ENCODE measurements at places on chromosomes 5 and 9.

DNA sequence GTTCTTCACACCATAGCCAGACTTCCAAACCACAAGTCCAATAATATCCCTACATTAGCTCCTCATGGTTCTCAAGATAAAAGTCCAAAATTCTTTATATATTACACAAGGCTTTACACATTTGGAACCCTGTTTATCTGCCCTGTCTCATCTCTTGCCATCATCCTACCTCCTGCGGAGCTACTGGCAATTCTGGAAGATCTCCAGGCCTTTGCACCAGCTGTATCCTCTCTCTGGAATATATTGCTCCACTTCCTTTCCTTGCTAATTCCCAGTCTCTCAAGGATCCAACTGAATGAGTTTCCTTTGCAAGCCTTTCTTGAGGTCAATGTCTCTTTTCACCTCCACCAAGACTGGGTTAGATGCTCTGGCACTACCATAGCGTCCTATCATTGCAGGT is 41.3 kb upstream of the MIER3 start:
- DNase-seq: no peak

DNA sequence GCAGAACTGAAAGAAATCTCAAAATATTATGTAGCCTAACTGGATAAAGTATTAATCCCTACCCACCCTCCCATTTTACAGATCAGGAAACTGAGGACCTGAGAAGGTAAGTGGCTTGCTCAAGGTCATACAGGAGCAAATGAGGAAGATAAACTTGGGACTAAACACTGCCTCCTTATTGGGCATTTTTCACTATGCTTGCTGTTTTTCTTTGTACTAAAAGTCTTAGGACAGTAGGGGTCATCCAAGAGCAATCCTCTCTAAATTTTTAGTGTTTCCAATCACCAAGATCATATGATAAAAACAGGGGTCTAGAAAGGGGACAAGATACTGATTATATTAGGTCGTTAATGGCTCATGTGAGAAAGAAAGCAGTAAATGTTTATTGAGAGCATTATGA is 80.8 kb downstream of the RORB start:
- DNase-seq: no peak

GRCh38 chr9:131732636-131733289 is 7.1 kb downstream of the RAPGEF1 start:
- no peak for DNase-seq

DNA sequence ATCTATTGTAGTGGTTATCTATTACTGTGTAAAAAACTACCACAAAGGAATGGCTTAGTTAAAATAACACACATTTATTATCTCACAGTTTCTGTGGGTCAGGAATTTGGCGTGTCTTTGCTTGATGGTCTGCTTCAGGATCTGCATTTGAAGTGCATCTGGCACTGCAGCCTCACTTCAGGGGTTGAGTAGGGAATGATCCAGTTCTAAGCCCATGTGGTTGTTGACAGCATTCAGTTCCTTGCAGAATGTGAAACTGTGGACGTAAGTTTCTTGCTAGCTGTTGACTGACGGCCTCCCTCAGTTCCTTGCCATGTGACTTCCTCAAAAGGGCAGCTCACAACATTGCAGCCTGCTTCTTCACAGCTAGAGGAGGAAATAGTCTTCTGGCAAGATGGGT is 2.1 kb upstream of the OGN start:
- no peak for DNase-seq

- DNase-seq: no peak
These were observed 14.6 kb downstream of the IRX2 start for GRCh38 chr5:2736872-2737271.

- DNase-seq: no peak
These were observed 215.7 kb downstream of the FAM114A2 start for GRCh38 chr5:153823036-153823435.

- DNase-seq: no peak
These were observed 78.7 kb upstream of the ACTBL2 start for GRCh38 chr5:57561231-57561842.

GRCh38 chr5:168165221-168165914 is 126.1 kb upstream of the WWC1 start:
- DNase-seq: peak; percentile 71

DNA sequence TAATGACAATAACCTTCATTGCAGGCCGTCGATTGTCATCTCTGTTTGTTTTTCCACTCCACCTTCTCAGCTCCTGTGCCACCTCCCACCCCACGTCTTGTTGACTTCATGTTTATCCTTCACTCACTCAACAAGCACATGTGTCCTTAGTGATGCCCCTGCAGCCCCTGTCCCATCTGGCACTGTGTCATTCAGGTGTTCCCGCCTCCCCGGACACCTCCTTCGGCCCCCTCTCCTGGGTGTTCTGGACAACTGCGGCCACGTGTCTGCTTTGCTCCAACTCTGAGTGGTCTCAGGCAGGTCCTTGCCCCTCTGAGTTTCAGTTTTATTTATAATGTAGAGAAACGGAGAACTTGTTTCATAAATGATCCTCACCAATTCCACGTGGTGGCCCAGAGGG is 91.0 kb upstream of the COL5A1 start:
- DNase-seq: no peak

DNA sequence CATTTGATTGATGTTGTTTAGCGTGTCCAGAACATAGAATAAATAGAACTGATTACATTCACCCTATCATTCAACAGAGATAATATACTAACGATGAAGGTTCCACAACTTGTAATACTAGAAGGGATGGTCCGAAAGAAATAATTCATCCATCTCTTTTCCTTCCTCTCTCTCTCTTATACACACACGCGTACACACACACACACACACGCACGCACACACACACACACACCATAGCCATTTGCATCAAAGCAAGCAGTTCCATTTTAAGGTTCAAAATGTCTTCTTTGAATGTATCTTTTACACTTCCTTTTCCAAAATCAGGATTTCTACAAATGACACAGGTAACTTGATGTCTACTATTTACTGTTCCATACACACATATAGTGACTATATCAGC is 887 bp downstream of the GDA start:
- no peak for DNase-seq

DNA sequence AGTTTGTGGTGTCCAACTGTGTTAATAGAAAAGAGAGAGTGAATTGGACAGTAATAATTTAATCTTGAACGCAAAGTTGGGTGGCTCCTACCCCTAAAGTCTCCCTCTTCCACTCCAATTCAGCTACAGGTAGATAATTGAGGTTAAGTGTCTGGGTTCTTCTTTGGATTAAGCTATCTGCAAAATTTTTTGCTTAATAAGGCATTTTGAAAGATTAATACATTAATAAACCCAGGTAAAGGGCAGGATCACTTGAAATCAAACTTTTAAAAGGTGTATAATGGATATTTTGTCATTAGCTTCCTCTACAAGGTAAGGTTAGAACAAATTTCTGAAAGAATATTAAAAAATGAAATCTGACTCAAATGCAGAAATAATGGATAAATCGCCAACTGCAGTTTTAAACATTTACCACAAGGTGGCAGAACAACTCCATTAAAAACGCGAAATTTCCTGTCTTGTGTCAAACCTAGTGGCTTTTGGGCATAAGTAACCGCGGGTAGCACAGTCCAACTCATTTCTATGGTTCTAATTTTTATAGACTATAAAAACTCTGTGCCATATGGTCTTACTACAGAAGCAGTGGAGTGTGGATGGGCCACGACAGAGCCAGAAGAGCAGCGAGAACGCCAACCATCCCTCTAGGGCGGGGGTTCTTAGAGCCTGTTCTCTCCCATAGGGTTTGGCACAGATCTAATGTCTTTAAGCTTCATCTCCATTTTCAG is 276.5 kb downstream of the ARHGEF28 start:
- peak; percentile 52 for DNase-seq

DNA sequence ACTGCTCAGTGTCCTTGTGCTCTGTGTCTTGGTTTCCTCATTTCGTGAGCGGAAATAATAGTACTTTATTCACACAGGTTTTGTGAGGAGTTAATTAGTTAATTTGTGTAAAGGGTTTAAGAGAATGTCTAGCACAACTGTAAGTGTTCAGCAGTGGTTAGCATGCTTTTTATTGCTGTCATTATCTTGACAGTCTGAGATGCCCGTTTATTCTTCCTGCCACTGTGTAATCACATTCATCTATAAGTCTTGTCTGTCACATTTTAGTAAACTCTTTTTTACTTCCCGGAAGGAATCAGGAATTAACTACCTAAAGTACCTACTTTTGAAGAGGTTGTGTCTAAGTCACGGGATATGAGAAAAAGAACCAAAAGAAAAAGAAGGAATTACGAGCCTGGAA is 38.0 kb downstream of the IQGAP2 start:
- DNase-seq: no peak

DNA sequence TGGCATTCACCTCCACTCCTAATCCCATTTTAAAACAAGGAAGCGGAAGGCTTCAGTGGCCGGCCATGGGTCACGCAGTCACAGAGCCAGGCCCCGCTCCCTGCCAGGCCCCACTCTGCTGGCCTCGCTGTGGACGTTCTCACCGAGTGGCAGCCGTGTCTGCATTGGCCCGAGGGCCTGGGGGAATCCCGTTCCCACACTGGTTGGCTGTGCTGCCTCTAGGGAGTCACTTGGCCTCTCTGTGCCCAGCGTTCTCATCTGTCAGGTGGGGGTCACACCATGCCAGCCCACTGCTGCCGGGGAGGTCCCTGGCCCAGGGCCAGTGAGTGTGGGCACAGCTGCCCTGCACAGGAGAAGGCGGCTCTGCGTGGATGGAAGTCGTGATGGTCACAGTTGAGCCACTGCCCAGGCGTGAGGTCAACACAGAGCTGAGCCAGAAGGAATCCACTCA is 13.4 kb upstream of the SLC9A3 start:
- DNase-seq: no peak

- peak; percentile 54 for DNase-seq
These were observed 601.4 kb upstream of the TLE4 start for GRCh38 chr9:78970375-78970774.

- DNase-seq: no peak
These were observed 94.3 kb downstream of the DAP start for GRCh38 chr5:10666531-10667299.

- DNase-seq: no peak
These were observed 81.1 kb downstream of the PJA2 start for GRCh38 chr5:109328626-109329025.

- no peak for DNase-seq
These were observed 186.5 kb upstream of the ANKRD55 start for GRCh38 chr5:56419667-56420066.

- no peak for DNase-seq
These were observed 36.1 kb downstream of the TMC1 start for GRCh38 chr9:72557549-72557948.

DNA sequence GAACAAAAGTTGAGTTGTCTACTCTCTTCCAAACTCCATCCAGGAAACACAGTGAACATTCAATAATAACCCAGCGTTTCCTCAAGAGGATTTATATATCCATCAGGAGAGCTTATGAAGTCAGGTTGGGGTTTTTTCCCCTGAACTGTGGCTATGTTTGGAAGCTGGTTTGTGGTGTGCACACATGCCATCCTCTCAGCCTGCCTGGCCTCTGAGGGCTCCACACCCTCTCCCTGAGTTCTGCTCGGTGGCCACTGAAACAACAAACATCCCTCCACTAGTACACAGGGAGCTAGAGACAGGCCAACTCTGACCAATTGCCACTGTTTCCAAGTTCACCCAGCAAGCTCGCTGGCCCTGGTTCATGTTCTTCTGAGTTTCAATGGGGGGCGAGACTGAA is 35.7 kb downstream of the SMIM23 start:
- no peak for DNase-seq

GRCh38 chr5:57777174-57777581 is 294.6 kb upstream of the ACTBL2 start:
- no peak for DNase-seq

DNA sequence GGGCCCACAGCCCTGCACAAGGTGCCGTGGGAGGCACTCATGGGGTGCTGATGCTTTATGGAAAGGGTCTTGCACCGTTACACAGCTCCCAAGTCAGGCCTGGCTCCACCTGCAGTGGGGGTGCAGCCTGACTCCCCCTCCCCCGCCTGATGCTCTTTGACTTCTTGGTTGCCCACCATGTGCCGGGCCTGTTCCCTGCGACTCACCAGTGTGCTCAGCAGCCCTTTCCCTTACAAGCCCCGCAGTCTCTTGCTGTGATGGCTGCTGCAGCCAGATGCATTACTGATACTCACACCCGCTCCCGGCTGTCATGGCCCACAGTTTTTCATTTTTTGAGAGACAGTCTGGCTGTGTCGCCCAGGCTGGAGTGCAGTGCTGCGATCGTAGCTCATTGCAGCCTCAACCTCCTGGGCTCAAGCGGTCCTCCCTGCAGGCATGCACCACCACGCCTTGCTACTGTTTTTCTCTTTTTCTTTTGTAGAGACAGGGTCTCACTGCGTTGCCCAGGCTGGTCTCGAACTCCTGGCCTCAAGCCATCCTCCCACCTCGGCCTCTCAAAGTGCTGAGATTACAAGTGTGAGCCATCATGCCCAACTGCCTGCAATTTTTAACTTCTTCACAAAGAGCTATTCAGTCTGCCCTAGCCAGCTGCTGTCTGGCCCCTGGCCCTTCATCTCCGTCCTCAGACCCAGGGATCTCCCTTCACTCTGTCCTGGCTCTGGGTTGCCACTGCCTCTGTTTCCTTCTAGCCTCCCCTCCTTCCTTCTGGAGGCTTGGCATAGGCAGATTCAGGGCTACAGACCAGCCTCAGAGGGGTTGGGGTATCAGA is 109.5 kb downstream of the RXRA start:
- no peak for DNase-seq

GRCh38 chr9:78316166-78316892 is 19.4 kb downstream of the PSAT1 start:
- no peak for DNase-seq

DNA sequence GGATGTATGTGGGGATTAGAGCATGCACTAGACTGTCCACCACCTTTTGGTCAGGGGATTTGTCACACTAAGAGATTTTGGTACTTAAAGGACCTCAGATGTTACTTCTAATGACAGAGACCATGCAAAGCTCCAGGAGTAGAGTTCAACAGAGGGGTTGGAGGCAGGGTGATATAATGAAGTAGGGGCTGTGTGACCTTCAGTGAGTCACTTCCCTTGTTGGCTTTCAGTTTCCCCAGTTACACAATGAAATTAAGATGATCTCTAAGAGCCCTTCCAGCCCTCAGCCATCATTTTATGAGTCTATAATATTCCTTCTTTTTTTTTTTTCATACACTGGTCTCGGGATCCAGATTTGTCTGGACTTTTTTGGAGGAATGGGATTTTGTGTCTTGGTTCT is 26.8 kb downstream of the GLRA1 start:
- DNase-seq: no peak

DNA sequence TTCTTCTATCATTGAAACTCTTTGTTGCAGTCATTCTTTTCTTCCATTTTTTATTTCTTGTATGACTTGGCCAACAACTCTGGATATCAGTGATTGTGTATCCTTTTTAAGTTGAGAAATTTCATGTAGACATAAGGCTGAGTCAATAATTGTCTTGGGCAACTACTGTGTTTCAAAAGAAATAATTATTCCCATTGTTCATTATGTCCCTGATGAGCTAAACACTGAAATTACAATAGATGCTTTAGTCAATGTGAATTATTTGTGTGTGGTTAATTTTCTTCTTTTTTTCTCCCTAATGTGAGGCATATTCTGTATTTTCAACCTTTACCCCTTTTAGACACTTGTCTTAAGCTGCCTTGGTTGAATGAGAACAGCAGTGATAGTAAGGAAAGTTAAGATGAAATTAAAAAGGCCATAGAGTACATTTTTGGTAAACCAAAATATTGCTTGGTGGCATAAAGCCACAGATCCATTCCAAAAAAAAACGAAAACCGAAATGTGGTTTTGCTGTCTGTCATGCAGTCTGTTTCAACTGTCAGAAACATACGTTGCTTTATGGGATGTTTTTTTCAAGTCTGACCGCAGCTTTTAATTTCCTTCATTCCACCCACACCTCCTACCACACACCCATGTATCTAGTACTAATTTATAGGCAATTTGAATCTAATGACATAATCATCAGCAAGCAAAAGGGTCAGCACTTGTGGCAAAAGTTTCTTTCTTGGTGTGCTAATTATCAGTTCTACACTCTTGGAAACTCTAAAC is 21.1 kb downstream of the TLE4 start:
- DNase-seq: no peak

Measured in NCI-H146 (cell line).